Heart left ventricle (tissue), 16 donors: ENCODE measurements at places on chromosomes 16 and 17. TPM values are rescaled to one million over a fixed set of nuclear protein-coding genes. Genes with fewer than 3 reads are reported as not detected.

KRT27 gene
- not detected for total RNA-seq

RAB26 gene
- 0.51 TPM for total RNA-seq

SLC22A31 gene
- total RNA-seq, result not detected

KRTAP4-3 gene
- total RNA-seq, result not detected

ZNF747 gene
- total RNA-seq, result 14.9 TPM

KRT28 gene
- not detected for total RNA-seq

SLC38A8 gene
- total RNA-seq, result 0.29 TPM

OR1A1 gene
- not detected for total RNA-seq

TAC4 gene
- total RNA-seq, result not detected

ZNF750 gene
- total RNA-seq, result not detected

KIF2B gene
- not detected for total RNA-seq

PIRT gene
- not detected for total RNA-seq

RNF227 gene
- 0.51 TPM for total RNA-seq

ZNF469 gene
- 2.8 TPM for total RNA-seq

IRX6 gene
- 6.7 TPM for total RNA-seq

NUPR1 gene
- total RNA-seq, result 43.8 TPM

CDC6 gene
- 0.07 TPM for total RNA-seq

PDF gene
- total RNA-seq, result 12.3 TPM

MYH2 gene
- not detected for total RNA-seq

GJC1 gene
- total RNA-seq, result 60.8 TPM

KRTAP4-4 gene
- not detected for total RNA-seq

GRB2 gene
- 54.6 TPM for total RNA-seq

HCFC1R1 gene
- total RNA-seq, result 60.1 TPM

ITGB4 gene
- 10.0 TPM for total RNA-seq

KRT23 gene
- total RNA-seq, result not detected

CD300H gene
- total RNA-seq, result not detected

ASB16 gene
- 12.8 TPM for total RNA-seq

KRT16 gene
- not detected for total RNA-seq

CCL7 gene
- total RNA-seq, result not detected

ENPP7 gene
- not detected for total RNA-seq

HSD17B1 gene
- 0.82 TPM for total RNA-seq

DCXR gene
- 203 TPM for total RNA-seq

OMG gene
- not detected for total RNA-seq

SETD1A gene
- 8.9 TPM for total RNA-seq

FA2H gene
- total RNA-seq, result 0.50 TPM

OR1F1 gene
- not detected for total RNA-seq

ALOX15B gene
- total RNA-seq, result 0.16 TPM

ENO3 gene
- total RNA-seq, result 668 TPM

NPIPB6 gene
- total RNA-seq, result 0.72 TPM

PMP22 gene
- total RNA-seq, result 242 TPM

SHISA9 gene
- not detected for total RNA-seq

MRPL38 gene
- total RNA-seq, result 68.6 TPM
